ENCODE measurements at places on chromosomes 6 and 20.
A peak's percentile ranks its signal among the peaks of the same experiment; 100 is the strongest.

- no peak for DNase-seq
These were observed 6.8 kb upstream of the ARMC2 start for GRCh38 chr6:108841377-108841855.

DNA sequence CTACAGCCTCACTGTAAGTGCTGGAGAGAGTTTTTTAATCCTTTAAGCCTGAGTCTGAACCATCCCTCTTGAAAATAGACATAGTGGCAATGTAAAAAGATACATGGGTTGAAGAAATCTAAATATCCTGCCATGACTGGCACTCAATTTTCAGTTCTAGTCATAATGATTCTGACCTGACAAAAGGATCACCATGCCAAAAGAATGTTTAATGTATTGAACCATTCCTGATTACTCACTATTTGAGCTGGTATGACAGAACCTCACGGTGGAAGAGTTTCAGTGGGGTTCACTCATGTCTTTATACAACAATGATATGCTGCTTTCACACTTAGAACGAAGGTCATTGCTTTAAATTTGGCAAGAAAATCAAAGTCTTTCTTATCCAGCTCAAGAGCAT is 93.4 kb downstream of the HIVEP2 start:
- no peak for DNase-seq

GRCh38 chr20:19936466-19937200 is 80.5 kb upstream of the NAA20 start:
- DNase-seq = no peak

DNA sequence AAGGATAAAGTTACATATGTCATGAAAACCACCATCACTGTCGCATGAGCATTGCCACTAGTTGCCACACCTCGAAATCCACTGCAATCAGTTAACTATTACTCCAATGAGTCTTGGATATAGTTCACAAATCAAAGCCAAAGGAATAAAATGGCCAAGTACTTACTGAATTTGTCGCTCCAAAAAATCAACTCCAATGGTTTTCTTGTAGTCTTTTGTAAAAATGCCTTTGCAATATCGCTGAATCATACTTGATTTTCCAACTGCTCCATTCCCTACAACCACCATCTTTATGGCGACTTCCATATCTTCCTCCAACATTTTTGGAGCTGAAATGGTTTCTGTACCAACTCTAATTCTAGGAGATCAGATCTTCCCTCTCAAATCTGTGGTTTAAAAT is 12.0 kb downstream of the RAB23 start:
- no peak for DNase-seq

DNA sequence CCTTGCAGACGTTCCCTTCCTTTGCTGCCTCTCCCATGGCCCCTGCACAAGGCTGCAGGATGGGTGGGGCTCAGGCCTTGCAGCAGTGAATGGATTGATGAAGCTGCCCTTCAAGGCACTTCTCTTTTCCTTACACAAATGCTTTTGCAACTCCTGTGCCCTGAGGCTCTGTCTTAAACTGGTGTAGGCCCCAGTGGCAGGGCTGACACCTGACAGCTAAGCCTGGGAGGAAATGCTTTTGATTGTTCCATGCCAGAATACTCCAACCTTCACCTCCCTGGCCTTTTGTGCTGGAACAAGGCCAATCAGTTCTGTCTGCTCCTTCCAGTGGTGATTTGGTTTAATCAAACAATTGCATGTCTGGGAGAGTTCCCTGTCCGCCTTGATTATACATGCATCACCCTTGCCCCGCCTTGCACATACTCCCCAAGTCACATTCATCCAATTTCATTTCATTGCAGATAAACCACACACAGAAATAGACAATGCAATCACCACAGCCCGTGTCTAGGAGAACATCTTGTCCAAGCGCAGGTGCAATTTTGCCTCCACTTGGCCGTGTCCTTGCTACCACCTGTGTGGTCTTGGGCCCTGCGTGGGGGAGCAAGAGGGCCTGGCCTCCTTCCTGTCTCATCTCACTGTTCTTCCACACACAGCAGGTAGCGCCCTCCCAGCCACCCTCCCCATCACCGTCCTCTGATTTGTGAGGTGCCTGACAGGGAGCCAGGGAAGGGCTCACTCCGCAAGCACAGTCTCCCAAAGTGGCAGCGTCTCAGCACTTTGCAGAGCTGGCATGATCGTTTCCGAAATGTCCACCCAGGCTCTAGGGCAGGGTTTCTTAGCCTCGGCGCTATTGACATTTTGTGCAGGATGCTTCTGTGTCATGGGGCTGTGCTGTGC is 120.4 kb downstream of the CDH26 start:
- no peak for DNase-seq

- DNase-seq = no peak
These were observed 44.5 kb upstream of the TULP1 start for GRCh38 chr6:35557239-35557638.

DNA sequence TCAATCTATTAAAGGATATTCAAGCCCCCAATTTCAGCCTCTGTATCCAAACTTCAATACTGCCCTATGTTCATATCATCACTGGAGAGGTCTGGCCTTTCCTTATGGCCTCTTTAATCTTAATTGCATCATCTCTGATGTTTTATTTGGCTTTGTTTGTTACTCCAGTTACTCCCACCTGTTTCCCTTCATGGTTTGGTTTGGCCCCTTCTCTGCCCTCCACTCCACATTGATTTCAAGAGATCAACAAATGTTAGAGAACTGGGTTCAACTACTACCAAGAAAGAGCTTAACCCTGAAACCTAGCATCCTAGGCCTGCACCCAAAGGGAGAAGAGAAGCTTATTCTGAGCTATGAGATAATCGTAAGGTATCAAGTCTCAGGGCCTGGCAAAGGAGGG is 221.6 kb downstream of the LAMA2 start:
- DNase-seq = no peak

DNA sequence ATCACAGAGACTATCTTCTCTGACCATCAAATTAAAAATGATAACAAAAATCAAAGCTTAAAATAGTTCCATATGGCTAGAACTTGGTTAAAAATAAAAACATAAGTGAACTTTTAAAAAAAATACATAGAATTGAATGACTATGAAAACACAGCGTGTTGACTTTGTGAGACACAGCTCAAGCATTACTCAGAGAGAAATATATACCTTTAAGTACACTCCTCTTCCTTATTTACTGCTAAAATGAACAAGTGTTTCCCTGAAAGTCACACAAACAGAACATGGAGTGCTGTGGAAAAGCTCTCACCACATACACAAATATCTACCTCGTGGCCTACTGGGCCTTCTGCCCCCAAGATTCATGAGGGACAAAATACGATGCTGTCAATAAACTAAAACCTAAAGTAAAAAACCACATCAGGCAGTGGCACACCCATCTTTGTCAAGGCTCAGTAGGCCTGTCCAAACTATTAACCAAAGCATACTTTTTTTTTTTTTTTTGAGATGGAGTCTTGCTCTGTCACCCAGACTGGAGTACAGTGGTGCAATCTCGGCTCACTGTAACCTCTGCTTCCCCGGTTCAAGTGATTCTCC is 7.5 kb downstream of the FAXC start:
- no peak for DNase-seq

- no peak for DNase-seq
These were observed 224.4 kb upstream of the SASH1 start for GRCh38 chr6:148118244-148118643.

GRCh38 chr20:47558295-47559066 is 56.8 kb downstream of the NCOA3 start:
- no peak for DNase-seq

DNA sequence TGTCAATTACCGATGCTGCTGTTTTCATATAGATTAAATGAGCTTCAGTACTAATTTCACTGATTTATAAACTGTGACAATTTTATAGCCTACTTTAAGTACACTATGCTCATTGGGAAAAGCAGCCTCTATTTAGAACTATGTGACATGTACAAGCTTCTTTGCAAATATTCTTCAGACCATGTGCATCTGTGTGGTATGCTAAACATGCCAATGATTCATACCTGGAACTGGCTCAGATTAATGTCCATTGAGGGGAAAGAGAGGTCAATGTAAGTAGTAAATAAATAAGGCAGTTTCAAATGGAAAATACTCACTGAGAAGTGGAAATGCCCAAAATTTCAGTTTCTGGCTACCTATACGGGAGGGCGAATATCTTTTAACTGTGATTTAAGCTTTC is 777.7 kb downstream of the C6orf118 start:
- no peak for DNase-seq

- DNase-seq = peak; percentile 68
These were observed 57.2 kb upstream of the ARHGAP18 start for GRCh38 chr6:129766959-129767728.

GRCh38 chr6:3856576-3856975 is 7.4 kb downstream of the FAM50B start:
- DNase-seq = no peak

DNA sequence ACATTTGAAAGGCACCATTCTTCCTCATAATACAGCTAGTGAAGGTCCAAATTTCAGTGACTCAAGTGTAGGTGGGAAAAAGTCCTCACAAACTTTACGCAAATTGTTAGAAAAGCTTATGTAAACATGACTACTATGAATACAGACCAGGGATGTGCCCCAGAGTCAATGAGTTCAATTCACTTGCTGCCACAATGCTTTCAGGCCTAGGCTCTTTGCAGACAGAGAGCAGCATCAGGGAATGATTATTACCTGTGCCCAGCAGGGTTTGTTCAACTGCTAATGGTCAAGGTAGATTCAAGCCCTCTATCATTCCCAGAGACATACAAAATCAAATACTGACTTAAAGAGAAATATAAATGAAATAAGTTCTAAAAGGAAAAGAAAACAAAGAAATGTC is 84.0 kb downstream of the LAMA2 start:
- DNase-seq = no peak

DNA sequence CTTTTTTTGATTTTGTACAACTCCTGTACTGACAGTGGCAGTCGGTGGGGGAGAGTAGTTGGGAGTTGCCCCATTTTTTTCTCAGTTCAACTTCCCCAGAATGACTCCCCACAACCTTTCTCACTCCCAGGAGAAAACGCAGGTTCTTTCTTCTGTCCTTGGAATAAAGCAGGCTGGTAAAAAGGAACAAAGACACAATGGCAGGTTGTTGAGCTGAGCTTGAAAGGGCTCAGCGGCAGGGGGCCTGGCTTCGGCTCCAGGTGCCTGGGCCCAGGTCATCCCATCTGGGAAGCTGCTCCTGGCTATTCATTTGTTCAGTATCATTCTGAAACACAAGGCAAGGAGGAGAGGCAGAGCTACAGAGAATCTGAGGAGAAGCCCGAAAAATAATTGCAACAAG is 46.2 kb downstream of the PROKR2 start:
- DNase-seq = no peak

- no peak for DNase-seq
These were observed 64.7 kb downstream of the TRAM2 start for GRCh38 chr6:52512199-52512598.

GRCh38 chr6:32148289-32149091 is 3.2 kb downstream of the PRRT1 start:
- DNase-seq = peak; percentile 60

All from activated T-helper 2 cell treated with anti-CD3 and anti-CD28 coated beads, Interferon-gamma antibody, Interleukin-2, Interleukin-4, amounts not matched to agents 10 μg/mL and 5 μg/mL and 100 μg/mL, durations not matched to agents 14 hours and 24 hours and 36 hours (primary cell).